CD14-positive monocyte (primary cell): ENCODE measurements at places on chromosomes 5 and 9.

GRCh38 chr5:165739079-165739741 is 2233.8 kb downstream of the MAT2B start:
- DNase-seq, result no peak

- no peak for DNase-seq
These were observed 1997.6 kb upstream of the WWC1 start for GRCh38 chr5:166293892-166294291.

DNA sequence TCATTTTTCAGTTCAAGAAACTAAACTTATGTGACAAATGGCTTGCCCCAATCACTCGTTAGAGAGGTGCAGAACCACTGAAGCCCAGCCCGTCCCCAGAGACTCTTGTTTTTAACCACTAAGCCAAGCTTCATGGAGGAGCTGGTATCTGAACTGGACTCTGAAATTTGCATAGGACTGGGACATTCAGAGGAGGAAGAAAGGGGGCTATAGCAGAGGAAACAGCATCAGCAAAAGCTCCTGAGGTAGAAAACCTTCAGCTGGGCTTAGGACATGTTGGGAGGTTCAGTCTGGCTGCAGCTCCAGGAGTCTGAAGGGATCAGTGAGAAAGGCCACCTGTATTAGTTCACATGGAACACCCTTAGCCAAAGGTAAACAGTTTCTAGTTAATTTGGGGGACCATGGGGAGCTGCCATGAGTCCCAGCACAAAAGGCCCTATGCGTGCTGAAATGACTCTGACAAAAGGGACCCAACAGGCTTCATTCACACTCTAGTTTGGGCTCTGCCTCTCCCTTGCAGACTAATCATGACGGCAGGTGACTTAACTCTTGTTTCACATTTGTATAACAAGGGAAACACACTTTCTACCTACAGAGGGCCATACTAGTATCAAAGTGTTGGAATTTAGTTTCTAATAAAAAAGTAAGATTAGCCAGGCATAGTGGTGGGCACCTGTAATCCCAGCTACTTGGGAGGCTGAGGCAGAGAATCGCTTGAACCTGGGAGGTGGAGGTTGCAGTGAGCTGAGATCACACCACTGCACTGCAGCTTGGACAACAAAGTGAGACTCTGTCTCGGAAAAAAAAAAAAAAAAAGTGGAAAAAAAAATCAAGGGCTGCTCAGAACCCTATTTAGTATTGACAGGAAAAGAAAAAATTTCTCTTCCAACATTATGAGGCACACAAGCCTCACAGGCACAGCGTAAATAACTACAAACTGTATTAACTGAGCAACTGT is 10.2 kb downstream of the FBXO10 start:
- no peak for DNase-seq

DNA sequence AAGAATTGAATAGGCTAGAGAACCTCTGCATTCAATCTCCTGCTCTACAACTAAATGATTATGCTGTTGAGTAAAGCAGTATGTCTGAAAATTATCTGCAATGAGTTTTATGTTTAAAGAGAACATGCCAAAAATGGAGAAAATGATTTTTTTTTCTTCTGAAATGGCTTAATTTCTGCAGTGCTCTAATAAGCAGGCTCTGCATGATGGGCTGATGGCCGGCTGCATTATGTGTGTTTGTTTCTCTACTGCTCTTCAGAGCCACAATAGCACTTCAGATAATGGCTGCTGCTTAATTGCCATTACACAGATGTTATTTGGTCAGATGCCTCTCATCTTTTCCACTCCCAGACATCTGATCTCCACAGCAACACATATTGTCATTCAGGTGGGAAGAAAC is 286.4 kb upstream of the DMAC1 start:
- DNase-seq, result no peak

DNA sequence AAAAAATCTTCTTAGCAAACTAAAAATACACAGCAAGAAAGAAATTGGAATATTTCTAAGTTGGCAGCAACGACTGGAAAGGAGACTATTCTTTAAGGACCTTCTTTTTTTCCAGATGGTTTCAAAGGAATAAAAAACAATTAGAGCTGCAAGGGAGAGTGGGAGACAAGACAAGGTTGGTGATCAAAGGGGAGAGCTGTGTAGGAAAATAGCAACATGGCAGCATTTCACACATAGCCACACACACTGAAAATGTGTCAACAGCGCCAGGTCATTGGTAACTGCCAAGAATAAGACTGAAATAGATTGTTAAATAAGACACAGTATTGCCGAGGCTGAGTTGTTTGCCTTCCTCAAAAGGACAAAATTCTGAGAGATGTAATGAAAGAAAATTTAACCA is 88.1 kb upstream of the TLE1 start:
- DNase-seq, result no peak

DNA sequence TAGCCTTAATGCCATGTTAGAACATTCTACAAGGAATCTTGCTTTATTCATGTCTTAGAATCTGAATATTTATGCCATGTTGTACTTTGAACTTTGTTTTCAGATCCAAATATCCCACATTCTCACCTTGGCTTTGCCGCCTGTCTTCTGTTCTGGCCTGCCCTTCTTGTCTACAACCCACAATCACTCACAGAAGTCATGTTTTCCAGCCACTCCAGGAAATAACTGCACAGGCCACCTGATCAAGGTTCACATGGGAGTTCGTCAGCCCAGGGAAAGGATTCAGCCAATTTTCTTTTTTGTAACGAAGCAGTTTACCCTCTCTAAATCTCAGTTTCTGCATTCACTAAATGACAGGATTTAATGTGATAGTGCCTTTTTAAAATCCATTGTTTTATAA is 70.5 kb downstream of the JAKMIP2 start:
- DNase-seq, result no peak

DNA sequence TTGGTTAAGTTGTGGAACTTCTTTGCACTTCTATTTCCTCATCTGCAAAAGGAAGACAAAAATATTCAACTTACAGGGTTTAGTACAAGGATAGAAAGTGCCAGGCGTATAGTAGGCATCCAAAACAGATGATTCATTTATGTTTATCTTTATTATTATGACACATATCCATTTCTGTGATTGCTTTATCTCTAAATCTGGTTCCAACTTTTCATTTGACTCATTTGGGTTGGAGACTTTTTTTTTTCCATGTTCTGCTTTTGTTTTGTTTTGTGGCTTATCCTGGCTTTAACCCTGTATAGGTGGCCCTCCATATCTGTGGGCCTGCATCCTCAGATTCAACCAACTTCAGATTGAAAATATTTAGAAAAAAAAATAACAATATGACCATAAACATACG is 186.7 kb upstream of the SLC24A2 start:
- no peak for DNase-seq

DNA sequence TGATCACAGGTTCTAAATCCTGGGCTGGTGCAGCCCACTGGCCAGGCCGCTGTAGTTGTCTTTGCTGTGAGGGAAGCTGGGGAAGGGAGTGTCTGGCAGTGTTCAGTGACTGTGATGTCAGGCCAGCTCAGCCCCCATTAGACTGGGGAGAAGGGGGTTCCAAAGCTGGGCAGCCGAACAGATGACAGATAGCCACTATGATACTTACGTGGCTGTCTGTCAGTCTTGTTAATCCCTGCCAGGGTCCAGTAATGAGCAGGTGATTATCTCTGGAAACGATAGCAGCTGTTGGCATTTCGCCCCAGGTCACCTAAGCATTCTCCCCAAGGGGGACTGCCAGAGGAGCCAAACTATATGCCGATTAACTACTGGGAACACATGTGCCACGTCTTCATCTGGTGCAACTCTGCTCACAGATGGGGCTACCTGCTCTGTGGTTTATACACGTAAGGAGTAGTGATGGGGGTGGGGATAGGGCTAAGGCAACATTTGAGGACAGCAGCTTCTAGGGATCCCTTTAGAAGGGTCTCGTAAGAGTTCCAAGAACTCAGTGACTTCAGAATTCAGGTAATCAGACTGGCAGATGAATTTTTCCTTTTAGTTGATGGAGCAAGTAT is 396.3 kb downstream of the KDM4C start:
- DNase-seq, result no peak

DNA sequence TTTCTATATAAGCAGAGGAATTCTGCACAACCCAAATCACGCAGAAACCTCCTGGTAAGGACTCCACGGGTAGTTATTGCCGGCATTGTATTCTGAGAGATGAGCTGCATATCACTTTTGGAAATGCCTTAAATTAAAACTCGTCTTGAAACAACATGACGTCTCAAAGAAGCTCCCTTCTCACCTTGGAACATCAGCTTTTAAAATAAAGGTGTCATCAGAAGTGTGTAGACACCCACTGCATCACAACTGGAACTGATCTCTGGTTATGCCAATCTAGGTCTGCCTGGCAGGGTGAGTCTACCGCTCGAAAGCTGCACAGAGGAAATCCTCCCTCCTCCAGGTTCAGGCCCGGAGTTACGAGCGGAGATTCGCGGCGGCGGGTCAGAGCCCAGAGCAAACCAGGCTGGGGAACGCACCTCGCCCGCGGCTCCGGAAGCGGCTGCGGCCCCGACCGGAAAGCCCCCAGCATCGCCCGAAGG is 974 bp upstream of the SLC12A2 start:
- no peak for DNase-seq

DNA sequence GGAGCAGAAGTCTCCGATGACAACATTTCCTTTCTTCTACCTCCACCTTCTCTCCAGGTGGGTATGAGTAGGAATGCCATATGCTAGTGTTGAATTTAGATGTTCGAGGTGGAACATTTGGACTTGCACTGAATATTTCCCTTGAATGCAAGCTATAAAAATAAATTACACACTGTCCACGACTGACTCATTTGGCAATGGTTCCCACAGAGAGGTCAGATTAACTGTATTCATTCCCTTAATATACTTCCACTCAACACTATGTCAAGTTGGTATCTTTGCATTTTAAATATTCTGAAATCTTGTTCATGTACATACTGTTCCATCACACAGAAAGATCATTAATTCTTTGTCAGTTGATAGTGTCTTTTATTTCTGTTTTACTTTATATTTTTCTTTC is 222.6 kb upstream of the PIK3R1 start:
- no peak for DNase-seq

DNA sequence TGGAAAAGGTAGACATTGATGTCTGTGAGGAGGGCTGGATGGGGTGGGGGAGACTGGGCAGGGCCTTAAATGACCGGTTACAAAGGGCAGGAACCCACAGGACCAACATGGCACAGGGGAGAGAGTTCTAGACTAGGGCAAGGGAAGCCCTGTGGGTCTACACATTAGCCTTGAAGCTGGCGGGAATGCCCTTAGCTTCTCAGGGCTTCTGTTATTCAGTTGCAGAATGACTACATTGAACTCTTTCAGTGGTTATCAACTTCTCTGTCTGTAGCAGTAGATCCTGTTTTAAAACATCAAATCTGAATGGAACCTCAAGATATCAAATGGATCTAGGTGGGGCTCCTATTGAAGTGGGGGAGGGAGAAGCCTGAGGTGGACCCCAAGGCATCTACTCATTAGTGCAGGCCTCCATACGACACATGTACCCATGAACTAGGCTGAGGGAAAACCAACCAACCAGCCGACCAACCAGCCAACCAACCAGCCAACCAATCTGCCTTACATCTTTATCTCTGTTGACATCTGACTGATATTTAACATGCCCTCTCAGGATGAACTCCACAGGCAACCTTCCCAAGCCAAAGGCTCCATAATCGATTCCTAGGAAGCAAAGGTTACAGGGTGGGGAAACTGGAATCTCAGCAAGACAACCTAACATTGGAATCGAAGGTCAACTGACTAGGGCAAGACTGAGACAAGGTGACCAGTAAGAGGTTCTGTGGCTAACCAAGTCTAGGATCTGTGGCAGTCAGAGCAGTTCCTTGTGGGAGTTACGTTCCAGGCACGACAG is 48.3 kb downstream of the DAP start:
- DNase-seq, result no peak

- no peak for DNase-seq
These were observed 23.7 kb downstream of the BARHL1 start for GRCh38 chr9:132606066-132606465.

DNA sequence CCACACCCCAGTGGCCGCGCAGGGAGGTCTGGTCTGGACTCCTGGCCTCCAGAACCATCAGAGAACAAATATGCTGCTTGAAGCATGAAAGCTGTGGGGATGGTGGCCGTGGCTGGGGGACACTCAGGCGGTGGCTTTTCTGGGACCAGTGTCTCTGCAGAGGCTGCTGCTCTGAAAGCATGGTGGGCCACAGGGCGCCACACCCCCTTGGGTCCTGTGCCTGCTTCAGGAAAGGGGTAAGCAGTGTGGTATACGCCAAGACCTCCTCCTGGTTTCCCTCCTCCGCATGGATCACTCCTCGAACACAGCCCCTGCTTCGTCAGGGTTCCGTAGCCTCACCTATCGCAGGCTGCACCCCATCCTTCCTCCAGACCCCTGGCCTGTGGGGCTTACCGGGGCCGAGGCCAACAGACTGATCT is 19.7 kb upstream of the TERT start:
- no peak for DNase-seq
